GM12865 (cell line): ENCODE measurements at places on chromosomes 6 and 20.
A peak's percentile ranks its signal among the peaks of the same experiment; 100 is the strongest.

GRCh38 chr6:108068618-108069017 is 5.9 kb downstream of the OSTM1 start:
- DNase-seq: peak; percentile 52

DNA sequence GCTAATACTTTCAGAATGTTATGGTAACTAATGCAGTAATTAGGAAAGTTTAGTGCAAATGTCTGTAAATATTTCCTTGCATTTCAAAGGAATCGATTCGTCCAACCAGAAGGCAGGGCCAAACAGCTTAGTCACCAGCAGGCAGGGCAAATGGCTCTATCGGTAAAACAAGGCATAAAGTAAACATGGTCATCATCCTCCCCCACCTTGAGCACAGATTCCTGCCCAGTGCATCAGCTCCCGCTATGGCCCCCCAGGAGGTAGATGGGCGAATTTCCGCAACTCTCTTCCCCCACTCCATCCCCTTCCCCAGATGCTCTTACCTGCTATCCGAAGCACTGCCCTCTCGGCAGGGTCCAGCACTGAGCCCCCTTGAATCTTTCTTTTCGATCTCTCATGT is 103.8 kb upstream of the BEND6 start:
- peak; percentile 40 for DNase-seq

DNA sequence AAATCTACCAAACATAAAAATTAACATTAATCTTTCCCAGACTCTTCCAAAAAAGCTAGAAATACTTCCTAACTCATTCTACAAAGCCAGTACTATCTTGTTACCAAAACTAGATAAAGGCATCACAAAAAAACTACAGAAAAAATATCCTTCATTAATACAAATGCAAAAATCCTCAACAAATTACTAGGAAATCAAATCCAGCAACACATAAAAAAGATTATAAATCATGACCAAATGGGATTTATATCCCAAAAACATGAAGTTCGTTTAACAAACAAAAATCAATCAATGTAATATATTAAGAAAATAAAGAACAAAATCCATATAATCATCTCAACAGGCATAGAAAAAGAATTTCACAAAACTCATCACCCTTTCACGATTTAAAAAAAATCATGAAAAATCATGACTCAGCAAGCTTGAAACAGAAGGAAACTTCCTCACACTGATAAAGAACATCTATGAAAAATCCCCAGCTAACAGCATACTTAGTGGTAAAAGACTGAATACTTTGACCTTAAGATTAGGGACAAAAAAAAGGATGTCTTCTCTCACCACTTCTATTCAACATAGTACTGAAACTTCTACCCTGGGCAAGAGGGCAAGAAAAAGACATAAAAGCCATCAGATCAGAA is 43.2 kb downstream of the RANBP9 start:
- DNase-seq: peak; percentile 65

DNA sequence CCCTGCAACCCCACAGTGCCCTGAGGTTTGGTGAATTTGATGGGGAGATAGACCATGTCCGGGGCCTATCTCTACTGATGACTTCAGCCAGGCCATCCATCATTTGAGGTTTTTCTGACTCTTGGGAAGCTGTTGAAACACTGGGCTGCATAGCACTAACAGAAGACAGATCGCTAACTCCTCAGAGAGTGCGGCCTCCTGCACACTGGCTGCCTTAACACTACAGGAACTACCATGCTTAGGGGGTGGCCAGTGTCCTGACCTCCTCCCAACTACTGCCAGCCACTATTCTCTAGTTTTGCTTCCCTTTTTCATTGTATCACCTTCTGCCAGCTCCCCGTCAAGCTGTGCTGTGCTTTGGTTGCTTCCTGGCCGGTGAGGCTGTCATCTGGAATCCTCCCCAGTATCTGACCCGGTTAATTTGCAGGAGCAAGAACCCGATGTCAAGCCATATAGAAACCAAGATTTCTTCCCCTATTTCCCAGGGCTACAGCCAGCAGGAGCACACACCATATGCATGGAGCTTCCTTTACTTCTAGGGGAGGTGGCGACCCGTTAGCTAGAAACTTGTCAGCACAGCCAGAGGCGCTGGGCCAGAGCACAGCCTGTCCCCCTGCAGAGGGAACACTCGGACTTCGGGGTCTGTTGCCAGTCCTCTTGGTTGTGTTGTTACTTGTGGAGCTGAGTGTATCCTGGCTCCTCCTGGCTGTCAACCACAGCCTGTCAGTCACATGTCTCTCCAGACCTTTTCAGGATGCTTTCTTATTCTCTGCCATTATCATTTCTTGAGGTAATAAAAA is 57.3 kb upstream of the TRAF3IP2 start:
- DNase-seq: no peak

GRCh38 chr6:36809941-36810803 is 29.1 kb downstream of the CPNE5 start:
- no peak for DNase-seq

DNA sequence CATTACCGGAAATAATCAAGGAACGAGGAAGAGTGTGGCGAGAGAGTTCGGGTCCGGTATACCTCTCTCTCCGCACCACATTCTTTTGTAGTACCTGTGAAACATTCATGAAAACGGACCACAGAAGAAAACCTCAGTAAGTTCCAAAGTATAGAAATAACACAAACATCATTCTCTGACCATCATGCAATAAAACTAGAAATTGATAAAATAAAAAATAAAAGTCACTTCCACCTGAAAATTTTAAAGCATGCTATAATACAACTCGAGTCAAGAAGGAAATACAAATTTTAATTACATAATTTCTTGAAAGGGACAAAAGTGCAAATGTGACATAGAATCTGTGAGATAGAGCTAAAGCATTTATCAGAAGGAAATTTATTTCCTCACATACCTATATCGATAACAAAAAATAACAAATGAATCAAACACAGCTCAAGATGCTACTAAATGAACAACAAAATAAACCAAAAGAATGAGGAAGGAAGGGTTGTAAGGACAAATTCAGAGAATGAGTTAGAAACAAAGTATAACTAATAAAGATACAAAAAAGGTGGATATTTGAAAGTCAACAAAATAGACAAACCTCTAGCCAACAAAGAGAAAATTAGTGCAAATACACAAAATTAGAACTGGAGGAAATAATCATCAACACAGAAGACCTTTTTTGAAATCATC is 84.2 kb downstream of the TRIM27 start:
- no peak for DNase-seq

DNA sequence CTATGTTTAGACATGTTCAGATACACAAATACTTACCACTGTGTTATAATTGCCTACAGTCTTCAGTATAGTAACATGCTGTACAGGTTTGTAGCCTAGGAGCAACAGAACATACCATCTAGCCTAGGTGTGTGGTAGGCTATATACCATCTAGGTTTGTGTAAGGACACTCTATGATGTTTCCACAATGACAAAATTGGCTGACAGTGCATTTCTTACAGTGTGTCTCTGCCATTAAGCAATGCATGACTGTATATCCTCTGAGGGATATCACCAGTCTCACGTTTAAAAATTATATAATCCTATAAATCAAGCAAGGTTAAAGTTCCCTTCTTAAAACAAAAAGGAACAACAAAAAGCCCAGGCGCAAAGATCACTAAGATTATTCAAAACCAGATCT is 352.2 kb downstream of the BTBD9 start:
- DNase-seq: no peak

GRCh38 chr6:78489874-78490273 is 377.5 kb upstream of the IRAK1BP1 start:
- DNase-seq: no peak

GRCh38 chr20:4569865-4570264 is 151.8 kb upstream of the PRND start:
- DNase-seq: no peak

DNA sequence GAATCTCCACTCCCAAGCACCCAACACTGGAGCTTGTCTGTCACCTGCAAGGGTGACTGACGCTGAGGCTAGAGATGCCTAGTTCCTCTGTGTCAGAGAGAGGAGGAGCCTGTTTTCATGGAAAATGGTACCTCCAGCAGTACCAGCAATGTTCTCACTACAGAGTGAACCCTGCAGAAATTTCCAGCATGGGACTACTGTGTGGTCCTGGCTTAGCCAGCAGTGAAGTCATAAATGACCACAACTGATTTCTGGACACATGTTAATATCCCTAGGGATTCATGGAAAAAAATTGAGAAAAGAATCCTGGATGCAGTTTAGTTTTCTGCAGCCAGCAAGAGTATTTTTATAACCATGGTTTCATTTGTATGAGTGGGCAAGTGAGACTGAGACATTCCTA is 468.1 kb downstream of the CD83 start:
- no peak for DNase-seq

GRCh38 chr6:132209351-132209750 is 191.9 kb downstream of the MOXD1 start:
- DNase-seq: no peak

DNA sequence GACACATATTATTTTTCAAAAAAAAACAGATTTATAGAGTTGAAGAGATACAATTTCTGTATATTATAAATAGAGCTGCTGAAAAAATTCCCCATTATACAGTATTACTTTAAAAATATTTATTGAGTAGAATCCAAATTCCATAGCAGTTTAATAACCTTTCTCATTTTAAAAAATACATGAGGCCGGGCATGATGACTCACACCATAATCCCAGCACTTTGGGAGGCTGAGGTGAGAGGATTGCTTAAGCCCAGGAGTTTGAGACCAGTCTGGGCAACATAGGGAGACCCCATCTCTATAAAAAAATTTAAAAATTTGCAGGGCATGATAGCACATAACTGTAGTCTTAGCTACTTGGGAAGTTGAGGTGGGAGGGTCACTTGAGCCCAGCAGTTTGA is 13.0 kb downstream of the ATRN start:
- no peak for DNase-seq

GRCh38 chr6:147707524-147707923 is 199.0 kb downstream of the SAMD5 start:
- no peak for DNase-seq

GRCh38 chr6:51844336-51844735 is 243.1 kb downstream of the PKHD1 start:
- DNase-seq: peak; percentile 11

GRCh38 chr6:166477647-166478365 is 95.1 kb upstream of the MPC1 start:
- no peak for DNase-seq

DNA sequence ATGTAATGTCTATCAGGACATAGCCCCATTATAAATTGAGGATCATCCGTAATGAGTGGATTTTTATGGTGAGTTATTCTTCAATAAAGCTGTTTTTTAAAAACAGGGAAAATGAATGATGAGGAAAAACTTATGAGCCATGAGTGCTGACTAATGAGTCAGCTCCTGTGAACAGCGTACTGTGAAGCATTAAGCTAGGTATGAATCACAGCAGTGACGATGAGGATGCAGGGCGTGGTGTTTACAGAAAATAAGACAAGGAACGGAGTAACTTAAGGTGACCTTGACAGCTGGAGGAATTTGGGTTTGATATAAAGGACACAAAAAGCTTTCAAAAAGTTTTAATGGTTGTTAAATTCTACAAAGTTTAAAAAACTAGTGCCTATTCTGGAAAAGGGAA is 96.3 kb downstream of the FOXF2 start:
- peak; percentile 43 for DNase-seq

GRCh38 chr6:135423649-135424128 is 73.9 kb downstream of the AHI1 start:
- peak; percentile 68 for DNase-seq

DNA sequence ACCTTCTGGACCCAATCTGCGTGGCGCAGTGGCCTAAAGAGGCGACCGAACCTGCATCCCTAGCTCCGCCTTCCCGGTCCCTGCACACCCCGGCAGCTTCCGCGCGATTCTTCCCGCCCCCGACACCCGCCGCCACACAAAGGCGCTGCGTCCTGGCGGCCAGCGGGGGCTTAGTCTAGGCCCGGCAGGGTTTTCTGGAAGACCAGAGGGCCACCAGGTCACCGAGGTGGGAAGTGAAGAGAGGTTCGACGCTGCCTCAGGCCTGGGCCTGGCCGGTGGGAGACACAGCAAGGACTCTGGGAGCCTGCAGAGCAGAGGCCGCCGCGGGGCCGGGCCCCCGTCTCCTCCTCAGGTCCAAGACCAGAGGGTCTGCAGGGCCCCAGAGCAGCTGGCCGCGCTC is 154.9 kb downstream of the OR2B2 start:
- DNase-seq: peak; percentile 60

DNA sequence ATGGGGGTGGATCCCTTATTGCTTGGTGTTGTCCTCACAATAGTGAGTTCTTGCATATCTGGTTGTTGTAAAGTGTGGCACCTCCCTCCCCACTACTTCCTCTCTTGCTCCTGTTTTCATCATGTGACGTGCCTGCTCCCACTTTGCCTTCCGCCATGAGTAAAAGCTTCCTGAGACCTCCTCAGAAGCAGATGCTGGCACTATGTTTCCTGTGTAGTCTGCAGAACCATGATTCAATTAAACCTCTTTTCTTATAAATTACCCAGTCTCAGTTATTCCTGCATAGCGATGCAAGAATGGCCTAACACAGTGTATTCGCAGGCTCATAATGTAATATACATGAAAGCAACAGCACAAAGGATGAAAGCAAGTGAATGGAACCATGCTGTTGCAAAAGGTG is 28.4 kb upstream of the ANKRD60 start:
- DNase-seq: no peak

DNA sequence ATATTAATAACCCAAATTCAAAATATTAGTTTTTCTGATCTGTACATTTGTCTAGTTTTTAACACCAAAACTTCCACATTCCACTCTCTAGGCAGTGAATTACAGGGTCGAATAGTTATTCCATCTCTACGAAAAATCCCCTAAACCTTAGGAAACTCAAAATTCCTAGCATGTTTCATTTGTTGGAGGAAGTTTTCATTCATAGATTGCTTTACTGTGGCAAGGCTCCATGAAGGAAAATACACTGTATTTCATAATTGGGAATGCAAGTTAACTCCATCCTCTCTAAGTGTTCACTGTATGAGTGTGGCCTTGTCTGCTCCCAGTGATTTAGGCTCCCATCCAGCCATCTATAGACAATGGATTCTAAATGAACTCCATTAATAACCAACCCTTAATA is 296.1 kb downstream of the TENT5A start:
- DNase-seq: no peak

DNA sequence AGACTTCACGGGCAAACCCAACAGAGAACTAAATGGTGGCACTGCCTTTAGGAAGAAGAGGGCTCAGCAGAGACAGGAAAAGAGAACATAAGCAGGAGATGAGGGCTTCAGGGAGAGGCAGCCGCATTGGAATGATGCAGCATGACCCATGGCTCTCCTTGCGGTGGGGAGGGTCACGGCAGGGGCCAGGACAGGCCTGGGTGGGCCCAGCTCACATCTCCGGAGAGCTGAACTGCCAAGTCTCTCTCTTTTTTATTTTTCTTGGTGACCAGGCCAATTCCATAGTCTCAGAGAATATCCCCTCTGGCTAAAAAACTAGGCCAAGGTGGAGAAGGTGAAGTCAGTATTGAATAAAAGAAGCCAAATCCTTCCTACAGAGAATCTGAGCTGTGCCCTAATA is 77.5 kb upstream of the TRAF3IP2 start:
- DNase-seq: no peak

DNA sequence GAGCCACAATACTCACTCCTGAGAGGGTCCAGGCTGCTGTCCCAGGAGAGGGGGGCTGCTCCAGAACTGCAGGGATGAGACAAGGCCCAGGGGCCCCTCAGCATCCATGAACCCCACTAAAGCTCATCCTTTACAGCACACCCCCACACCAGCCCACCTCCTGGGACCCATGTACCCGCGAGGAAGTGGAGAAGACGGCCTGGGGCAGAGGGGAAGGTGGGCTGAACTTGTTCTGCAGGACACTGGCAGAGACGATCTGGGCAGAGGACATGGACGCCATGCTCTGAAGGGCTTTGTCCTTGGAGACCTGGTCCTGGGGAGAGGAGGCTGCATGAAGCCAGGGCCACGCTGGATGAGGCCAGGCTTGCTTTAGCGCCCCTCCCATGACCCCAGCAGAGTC is 10.1 kb downstream of the RPL10A start:
- no peak for DNase-seq

- no peak for DNase-seq
These were observed 80.8 kb upstream of the TIAM2 start for GRCh38 chr6:154914288-154914687.
